Left lung (tissue), 14 donors: ENCODE measurements at places on chromosomes 5 and 9. TPM values are rescaled to one million over a fixed set of nuclear protein-coding genes. Genes with fewer than 3 reads are reported as not detected.

DNAJA1 gene
- 188 TPM for polyA plus RNA-seq

IRGM gene
- 0.47 TPM for polyA plus RNA-seq

SPEF2 gene
- 34.2 TPM for polyA plus RNA-seq

FAT2 gene
- 0.17 TPM for polyA plus RNA-seq

CCL27 gene
- polyA plus RNA-seq = 1.6 TPM

GOLGA2 gene
- polyA plus RNA-seq = 120 TPM

LAMC3 gene
- 14.1 TPM for polyA plus RNA-seq

DNA sequence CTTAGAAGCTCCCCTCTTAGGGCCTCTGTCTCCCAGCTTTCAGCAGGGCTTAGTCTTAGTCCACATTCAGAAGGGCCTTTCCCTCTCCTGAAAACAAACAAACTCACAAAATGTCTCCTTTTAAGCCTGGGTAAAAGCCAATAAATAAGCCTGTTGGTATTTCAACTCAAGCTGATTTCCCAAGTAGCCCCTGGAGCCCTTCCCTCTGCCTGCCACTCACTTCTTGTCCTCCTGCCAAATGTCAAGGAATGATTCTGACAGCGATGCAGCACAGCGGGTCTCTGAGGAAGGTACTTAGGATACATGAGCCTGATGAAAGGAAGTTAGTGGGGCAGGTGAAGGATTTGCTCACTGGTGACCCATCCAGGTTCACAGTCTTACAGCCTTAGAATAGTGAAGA, 210.5 kb downstream of the PJA2 start:
- H3K27me3 ChIP-seq = no peaks in the 10 kb centered on the region
- DNase-seq = no peak

GRCh38 chr5:55568654-55569512, 34.1 kb upstream of the PLPP1 start:
- H3K27ac ChIP-seq = no peak overlapping the region
- H3K4me3 ChIP-seq = no peak overlapping the region
- H3K4me1 ChIP-seq = no peaks in the 10 kb centered on the region
- H3K27me3 ChIP-seq = no peaks in the 10 kb centered on the region
- DNase-seq = no peak

GRCh38 chr5:54823006-54823405, 162.4 kb downstream of the ESM1 start:
- H3K4me1 ChIP-seq = no peaks in the 10 kb centered on the region
- no peak overlapping the region for H3K4me3 ChIP-seq
- H3K27ac ChIP-seq = no peak overlapping the region
- H3K36me3 ChIP-seq = no peaks in the 10 kb centered on the region
- DNase-seq = no peak

GRCh38 chr9:99172124-99173091, 49.3 kb downstream of the ALG2 start:
- no peaks in the 10 kb centered on the region for H3K36me3 ChIP-seq
- no peak overlapping the region for H3K27ac ChIP-seq
- H3K4me3 ChIP-seq = no peak overlapping the region
- no peaks in the 10 kb centered on the region for H3K27me3 ChIP-seq
- no peaks in the 10 kb centered on the region for H3K4me1 ChIP-seq

DNA sequence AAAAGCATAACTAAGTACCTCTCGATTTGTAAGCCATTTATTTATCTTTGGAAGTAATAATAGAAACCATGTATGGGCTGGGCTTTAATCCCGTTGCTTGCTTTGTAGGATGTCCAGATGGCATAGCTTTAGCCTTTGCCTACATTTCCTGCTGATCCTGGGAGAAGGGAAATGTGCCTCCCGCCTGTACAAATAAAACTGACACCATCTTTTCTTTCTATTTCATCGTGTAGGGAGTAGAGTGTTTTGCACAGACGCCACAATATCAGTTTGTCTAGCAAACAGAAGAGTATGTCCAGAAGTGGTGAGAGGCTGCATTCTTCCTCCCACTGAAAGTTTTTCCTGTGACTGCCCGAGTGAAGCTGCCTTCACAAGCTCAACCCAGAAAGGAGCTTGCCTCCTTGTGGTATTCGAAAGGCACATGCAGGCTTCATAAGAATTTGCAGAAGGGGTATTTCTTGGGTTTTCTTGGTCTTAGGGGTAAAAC, 24.7 kb upstream of the TJP2 start:
- no peaks in the 10 kb centered on the region for H3K36me3 ChIP-seq
- H3K27ac ChIP-seq = peak overlapping the region; percentile 55
- H3K4me3 ChIP-seq = no peak overlapping the region
- no peak for DNase-seq
- no peaks in the 10 kb centered on the region for H3K27me3 ChIP-seq

- no peak overlapping the region for H3K4me3 ChIP-seq
- H3K27ac ChIP-seq = no peak overlapping the region
- peaks cover 2% of the 10 kb centered on the region for H3K4me1 ChIP-seq
- no peaks in the 10 kb centered on the region for H3K36me3 ChIP-seq
- H3K27me3 ChIP-seq = no peaks in the 10 kb centered on the region
These were observed 196.4 kb upstream of the MSX2 start for GRCh38 chr5:174527916-174528540.

DNA sequence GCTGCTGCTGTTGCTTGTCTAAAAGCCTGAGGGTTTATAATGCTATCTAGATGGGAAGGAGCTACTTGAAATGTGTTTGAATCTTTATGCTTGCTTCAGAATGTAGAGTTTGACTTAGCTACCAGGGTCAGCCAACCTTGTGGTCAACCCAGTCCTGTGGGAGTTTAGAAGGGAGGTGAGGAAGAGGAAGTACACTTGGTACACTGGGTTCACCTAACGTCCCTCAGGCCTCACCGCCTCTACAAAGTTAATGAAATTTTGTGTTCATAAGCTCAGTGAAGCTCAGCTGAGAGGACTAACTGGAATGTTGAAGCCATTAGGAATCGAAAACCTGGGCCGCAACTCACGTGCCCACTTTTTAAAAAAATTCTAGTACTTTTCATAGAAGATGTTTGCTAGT, 10.7 kb downstream of the IQGAP2 start:
- no peaks in the 10 kb centered on the region for H3K27me3 ChIP-seq
- no peak overlapping the region for H3K4me3 ChIP-seq
- no peak for DNase-seq
- no peak overlapping the region for H3K27ac ChIP-seq
- no peaks in the 10 kb centered on the region for H3K4me1 ChIP-seq

- H3K4me1 ChIP-seq = peaks cover 50% of the 10 kb centered on the region
- H3K36me3 ChIP-seq = no peaks in the 10 kb centered on the region
- no peak overlapping the region for H3K27ac ChIP-seq
- H3K4me3 ChIP-seq = no peak overlapping the region
- H3K27me3 ChIP-seq = no peaks in the 10 kb centered on the region
These were observed 21.3 kb downstream of the KCTD16 start for GRCh38 chr5:144191998-144192397.

DNA sequence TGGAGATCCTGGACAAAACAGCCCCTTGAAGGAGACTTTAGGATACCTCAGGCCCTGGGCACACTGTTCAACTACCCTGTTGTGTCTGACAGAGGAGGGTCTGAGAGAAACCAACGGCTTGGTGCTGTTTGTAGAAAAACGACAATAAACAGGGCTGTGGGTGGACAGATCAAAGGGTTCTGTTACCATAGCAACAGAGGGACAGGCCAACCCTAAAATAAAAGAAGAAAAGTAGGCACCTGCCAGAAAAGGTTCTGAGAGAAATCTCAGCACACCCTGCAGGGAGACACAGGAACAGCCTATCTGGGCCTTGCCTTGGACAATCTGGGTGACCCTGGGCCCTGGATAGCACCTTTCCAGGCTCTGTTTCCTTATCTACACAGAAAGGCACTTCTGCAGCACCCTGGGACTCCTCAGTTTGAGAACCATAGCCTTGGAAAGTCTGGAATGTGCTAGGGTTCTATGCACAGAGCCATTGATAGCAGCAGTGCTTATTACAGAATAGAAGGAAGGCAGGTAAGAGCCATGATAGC, 104.8 kb upstream of the TBC1D2 start:
- H3K4me1 ChIP-seq = no peaks in the 10 kb centered on the region
- DNase-seq = no peak
- no peaks in the 10 kb centered on the region for H3K36me3 ChIP-seq
- H3K27ac ChIP-seq = no peak overlapping the region

DNA sequence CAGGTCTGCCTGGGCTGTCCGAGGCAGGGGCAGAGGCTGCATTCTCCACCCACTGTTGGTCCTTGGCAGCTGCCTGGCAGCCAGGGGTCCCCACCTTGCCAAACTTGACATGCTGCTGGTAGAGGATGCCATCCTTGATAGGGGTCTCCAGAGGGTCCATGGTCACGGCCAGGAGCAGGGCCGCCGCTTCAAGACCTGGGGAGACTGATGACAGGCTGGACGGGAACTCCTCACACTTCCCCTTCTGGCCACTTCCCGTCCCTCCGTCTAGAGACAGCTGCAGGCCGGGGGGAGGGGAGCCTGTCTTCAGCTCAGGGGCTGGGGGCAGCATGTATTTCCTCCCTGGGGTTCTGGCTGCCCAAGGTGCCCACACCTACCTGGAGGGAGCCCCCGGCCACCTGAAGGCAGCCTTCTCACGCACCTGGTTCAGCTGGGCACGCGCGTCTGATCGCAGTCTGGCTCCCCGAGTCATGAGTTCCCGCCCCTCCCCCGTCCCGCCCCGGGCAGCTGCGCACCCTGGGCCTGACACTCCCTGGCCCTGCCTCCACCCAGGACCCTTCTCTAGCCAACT, at the start of gene DOK3:
TSS of gene DOK3 (minus strand) at position 446 of the 571 bp plus-strand sequence. CDS start at position 160, 286 bp downstream.
- H3K36me3 ChIP-seq = no peaks in the 10 kb centered on the region
- peak within 1 kb of the TSS; percentile 98 for H3K27ac ChIP-seq
- peak within 1 kb of the TSS; percentile 21 for H3K4me3 ChIP-seq

DNA sequence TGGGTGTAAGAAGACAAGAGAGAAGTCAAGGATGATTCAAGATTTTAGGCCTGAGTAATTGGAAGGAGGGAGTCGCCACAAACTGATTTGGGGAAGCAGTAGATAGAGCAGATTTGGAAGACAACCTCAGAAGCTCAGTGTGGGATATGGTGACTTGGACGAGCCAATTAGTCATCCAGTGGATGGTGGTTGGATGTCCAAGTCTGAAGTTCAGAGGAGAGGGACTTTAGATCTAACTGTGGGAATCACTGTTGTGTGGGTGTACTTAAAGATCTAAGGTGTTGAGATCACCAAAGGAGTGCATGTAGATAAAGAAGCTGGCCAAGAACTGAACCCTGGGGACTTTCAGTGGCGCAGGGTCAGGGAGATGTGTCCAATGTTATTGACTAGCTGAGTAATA, 2.2 kb downstream of the IDNK start:
- no peaks in the 10 kb centered on the region for H3K27me3 ChIP-seq
- H3K36me3 ChIP-seq = no peaks in the 10 kb centered on the region
